ENCODE measurements at places on chromosomes 2 and 18.

- peak; percentile 21 for DNase-seq
These were observed 119.5 kb upstream of the MCFD2 start for GRCh38 chr2:47034973-47035609.

DNA sequence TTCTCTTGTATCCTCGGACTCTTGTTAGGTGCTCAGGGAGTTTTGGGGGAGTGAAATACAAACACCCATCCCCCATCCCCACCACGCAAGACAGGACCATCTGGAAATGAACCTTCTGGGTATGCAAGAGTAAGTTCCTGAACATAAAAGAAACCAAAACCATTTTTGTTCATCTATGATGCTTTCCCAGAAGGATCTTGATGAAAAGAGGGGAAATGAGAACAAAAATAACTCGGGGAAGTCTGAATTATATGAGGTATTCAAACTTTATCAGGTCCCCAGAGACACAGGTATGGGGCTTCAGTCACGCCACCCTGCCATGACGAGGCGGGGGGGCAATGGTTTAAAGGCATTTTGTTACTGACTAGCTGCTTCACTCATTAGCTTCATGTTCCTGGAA lies 68.6 kb upstream of the DNMT3A start:
- no peak for DNase-seq

GRCh38 chr2:108553209-108553919 lies 19.1 kb downstream of the LIMS1 start:
- DNase-seq = no peak

GRCh38 chr18:49467599-49467998 lies 7.2 kb upstream of the DYM start:
- DNase-seq = no peak

- no peak for DNase-seq
These were observed 342.7 kb upstream of the REG3G start for GRCh38 chr2:78682781-78683180.

DNA sequence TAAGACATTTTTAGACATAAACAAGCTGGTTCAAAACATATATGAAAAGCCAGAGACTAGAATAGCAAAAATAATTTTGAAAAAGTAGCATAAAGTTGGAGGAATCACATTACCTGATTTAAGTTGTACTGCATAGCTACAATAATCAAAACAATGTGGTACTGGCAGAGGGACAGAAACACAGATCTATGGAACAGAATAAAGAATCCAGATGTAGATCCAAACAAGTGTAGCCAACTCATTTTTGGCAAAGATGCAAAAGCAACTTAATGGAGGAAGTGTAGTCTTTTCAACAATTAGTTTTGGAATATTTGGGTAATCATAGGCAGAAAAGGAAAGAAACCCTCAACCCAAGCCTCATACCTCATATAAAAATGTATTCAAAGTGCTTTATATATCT lies 278.7 kb upstream of the ZNF521 start:
- no peak for DNase-seq

- no peak for DNase-seq
These were observed 510.1 kb upstream of the SLC8A1 start for GRCh38 chr2:40962026-40962425.

GRCh38 chr2:14756122-14756541 lies 123.6 kb downstream of the LRATD1 start:
- no peak for DNase-seq

DNA sequence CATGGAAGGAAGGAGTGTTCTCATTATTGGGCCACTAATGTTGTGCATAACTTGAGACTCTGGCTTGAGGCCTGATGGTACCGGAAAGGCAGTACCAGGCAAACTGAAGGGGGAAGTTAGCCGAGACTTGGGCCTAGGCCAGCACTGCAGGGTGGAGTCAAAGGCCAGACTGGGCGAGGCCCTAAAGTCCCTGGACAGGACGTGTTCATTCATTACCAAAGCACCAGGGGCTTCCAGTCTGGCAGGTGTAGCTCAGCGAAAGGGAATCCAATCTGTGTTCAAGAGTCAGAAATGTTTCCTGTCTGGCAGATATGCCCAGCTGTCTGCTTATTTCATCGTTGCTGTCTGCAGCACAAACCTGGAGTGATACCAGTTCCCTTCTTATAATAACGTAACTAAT lies 4.7 kb upstream of the ITSN2 start:
- DNase-seq = no peak

DNA sequence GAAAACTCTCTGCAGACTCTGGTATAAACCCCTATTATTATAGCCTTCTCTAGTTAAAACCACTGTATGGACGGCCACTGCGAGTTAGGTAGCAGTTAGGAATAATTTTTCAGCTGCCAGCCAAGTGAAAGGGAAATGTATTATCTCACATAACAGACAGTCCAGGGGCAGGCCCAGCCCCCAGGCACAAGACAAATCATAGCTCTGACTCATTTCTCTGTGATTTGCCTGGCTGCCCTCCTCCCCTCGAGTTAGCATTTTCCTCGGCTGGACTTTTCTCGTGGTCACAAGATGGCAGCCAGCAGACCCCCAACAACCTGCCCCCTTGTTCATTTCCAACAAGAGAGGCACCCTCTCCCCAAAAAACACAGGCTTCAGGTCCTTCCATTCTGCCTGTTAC lies 10.5 kb downstream of the VIT start:
- DNase-seq = no peak

Measured in CD4-positive, alpha-beta T cell treated with Interleukin-10 for 1 hour (primary cell).